ENCODE measurements at places on chromosomes 12 and 14.

DNA sequence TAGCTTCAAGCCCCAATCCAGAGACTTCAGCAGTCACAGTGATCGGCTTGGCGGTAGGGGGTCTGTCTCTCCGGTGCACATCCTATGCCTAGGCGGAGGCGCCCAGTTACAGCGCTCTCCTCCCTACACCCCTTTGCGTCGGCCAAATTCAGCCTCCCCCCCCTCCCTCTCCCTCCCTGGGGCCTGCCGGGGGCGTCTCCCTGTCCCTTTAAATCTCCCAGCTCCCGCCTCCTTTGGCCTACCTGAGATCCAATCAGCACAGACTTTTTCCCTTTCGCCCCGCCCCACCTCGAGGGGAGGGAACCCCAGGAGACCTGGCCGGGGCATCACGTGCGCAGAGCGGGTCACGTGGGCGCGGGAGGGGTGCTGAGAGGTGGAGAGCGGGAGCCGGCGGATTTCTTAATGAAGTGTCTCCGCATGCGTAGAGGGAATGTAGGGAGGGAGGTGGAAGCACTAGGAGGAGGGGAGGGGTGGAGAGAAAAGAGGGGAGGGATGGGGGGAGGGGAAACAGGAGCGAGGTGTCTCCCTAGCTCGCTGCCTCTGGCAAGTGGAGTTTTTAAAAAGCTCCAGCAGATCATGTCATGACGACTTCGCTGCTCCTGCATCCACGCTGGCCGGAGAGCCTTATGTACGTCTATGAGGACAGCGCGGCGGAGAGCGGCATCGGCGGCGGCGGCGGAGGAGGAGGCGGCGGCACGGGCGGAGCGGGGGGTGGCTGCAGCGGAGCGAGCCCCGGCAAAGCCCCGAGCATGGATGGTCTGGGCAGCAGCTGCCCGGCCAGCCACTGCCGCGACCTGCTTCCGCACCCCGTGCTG lies at the start of gene HOXC13:
TSS of gene HOXC13 (plus strand) at position 506 of the 815 bp plus-strand sequence. CDS start at position 582, 76 bp downstream.
- H3K27ac ChIP-seq = no peak within 1 kb of the TSS
- DNase-seq = no peak
- H3K4me3 ChIP-seq = no peak within 1 kb of the TSS
- peaks cover 40% of the 10 kb centered on the region for H3K27me3 ChIP-seq

DNA sequence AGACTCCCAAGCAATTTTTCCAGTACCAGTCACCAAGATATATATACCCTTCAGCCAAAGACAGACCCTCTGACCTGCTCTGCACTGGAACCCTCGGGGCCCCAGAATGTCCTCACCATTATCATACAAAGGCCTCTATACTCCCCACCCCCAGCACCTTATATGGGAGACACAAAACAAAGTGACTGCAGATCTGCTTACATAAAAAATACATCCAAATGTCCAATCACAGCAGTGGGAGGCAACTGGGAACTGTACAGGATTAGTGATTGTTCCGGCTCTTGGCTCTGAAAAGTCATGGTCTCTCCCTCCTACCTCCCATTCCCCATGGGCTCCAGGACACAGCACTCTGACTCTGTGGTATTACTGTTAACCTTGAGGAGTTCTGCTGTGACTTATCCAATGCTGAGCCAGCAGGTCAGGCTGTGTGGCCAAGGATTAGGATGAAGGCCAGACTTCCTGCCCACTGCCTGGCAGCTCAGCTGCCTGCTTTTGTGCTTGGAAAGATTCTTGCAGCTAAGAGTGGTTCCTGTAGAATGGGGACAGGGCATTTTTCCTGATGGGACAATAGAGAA lies 13.7 kb downstream of the OXA1L start:
- H3K27ac ChIP-seq = peak overlapping the region; percentile 50
- no peak overlapping the region for H3K4me3 ChIP-seq
- peaks cover under 1% of the 10 kb centered on the region for H3K36me3 ChIP-seq

DNA sequence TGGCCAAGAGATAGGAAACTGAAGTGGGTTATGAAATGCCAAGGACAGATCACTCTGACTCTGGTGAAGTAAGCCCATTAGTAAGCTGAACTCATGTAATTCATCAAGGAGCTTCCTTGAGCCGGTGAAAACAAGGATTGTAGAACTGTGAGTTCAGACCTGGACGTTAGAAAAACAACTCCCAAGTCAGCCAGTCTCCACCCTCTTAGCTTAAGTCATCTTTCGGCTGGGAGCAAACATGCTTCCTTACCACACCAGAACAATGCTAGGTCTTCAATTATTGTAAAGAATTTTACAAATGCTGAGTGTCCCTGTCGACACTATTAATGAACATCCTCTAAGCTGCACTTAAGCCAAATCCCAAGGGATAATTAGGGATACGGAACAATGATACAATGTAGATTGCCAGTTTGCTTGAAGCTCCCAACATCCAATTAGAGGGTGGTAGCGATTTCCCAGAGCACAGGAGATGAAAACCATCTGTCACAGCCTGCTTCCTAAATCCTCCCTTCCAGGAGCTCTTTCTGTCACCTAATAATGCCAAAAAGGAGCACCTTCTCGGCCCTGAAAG lies 45.7 kb upstream of the VASH1 start:
- H3K4me1 ChIP-seq = peaks cover 4% of the 10 kb centered on the region
- no peaks in the 10 kb centered on the region for H3K36me3 ChIP-seq
- no peak for DNase-seq
- H3K27ac ChIP-seq = no peak overlapping the region
- peaks cover 19% of the 10 kb centered on the region for H3K27me3 ChIP-seq
- H3K4me3 ChIP-seq = no peak overlapping the region

GRCh38 chr12:124610021-124610612 lies 42.7 kb upstream of the NCOR2 start:
- H3K27me3 ChIP-seq = peaks cover 3% of the 10 kb centered on the region
- DNase-seq = no peak
- no peak overlapping the region for H3K27ac ChIP-seq
- peaks cover 2% of the 10 kb centered on the region for H3K36me3 ChIP-seq
- no peak overlapping the region for H3K4me3 ChIP-seq

- H3K27me3 ChIP-seq = no peaks in the 10 kb centered on the region
- DNase-seq = peak; percentile 27
- peak overlapping the region; percentile 89 for H3K27ac ChIP-seq
Observed at GRCh38 chr12:94676031-94676641, 25.8 kb upstream of the TMCC3 start.

DNA sequence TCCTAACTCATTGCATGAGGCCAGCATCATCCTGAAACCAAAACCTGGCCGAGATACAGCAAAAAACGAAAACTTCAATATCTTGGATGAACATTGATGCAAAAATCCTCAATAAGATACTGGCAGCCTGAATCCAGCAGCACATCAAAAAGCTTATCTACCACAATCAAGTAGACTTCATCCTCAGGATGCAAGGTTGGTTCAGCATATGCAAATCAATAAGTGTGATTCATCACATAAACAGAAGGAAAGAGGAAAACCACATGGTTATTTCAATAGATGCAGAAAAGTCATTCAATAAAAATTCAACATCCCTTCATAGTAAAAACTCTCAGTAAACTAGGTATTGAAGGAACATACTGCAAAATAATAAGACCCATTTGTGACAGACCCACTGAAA lies 56.5 kb upstream of the PPFIA2 start:
- H3K36me3 ChIP-seq = no peaks in the 10 kb centered on the region
- H3K27me3 ChIP-seq = no peaks in the 10 kb centered on the region
- H3K4me1 ChIP-seq = no peaks in the 10 kb centered on the region
- no peak overlapping the region for H3K27ac ChIP-seq

DNA sequence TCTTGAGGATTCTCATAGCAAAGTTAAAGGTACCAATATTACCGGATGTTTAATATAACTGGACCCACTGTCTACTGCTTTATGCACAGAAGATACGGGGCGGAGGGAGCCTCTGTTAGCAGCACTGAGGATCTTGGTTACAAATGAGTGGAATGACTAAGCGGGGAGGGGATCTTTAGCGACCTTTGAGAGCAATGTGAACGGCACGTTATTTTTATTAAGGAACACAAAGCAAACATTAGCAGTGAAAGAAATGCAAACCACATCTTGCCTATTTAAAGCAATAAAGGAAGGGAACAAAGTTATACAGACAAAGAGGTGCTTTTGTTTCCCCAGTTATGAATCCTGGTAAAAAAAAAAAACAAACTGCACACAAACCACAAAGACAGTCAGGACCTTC lies 27.1 kb upstream of the PRMT8 start:
- H3K27ac ChIP-seq = no peak overlapping the region
- H3K4me1 ChIP-seq = no peaks in the 10 kb centered on the region
- no peaks in the 10 kb centered on the region for H3K36me3 ChIP-seq
- DNase-seq = no peak
- H3K4me3 ChIP-seq = no peak overlapping the region

- H3K4me1 ChIP-seq = no peaks in the 10 kb centered on the region
- H3K36me3 ChIP-seq = peaks cover 2% of the 10 kb centered on the region
- no peak for DNase-seq
- H3K27ac ChIP-seq = no peak overlapping the region
- H3K4me3 ChIP-seq = no peak overlapping the region
- peaks cover 5% of the 10 kb centered on the region for H3K27me3 ChIP-seq
Observed at GRCh38 chr12:58285551-58285950, 344.2 kb downstream of the ATP23 start.

GRCh38 chr12:8629486-8630033 lies 16.9 kb upstream of the AICDA start:
- H3K4me3 ChIP-seq = no peak overlapping the region
- no peak overlapping the region for H3K27ac ChIP-seq
- peaks cover 6% of the 10 kb centered on the region for H3K4me1 ChIP-seq
- no peak for DNase-seq
- H3K36me3 ChIP-seq = no peaks in the 10 kb centered on the region

GRCh38 chr12:45336331-45336730 lies 120.4 kb downstream of the ANO6 start:
- H3K27me3 ChIP-seq = no peaks in the 10 kb centered on the region
- H3K4me1 ChIP-seq = no peaks in the 10 kb centered on the region
- no peak overlapping the region for H3K4me3 ChIP-seq
- DNase-seq = no peak
- H3K36me3 ChIP-seq = peaks cover 18% of the 10 kb centered on the region
- H3K27ac ChIP-seq = no peak overlapping the region

GRCh38 chr14:55436931-55437330 lies 3.5 kb downstream of the TBPL2 start:
- H3K4me1 ChIP-seq = peaks cover 5% of the 10 kb centered on the region
- H3K36me3 ChIP-seq = no peaks in the 10 kb centered on the region
- H3K4me3 ChIP-seq = no peak overlapping the region
- H3K27me3 ChIP-seq = peaks cover 7% of the 10 kb centered on the region
- no peak overlapping the region for H3K27ac ChIP-seq
- DNase-seq = no peak

- no peak overlapping the region for H3K4me3 ChIP-seq
- no peaks in the 10 kb centered on the region for H3K27me3 ChIP-seq
- DNase-seq = peak; percentile 98
- H3K36me3 ChIP-seq = peaks cover 3% of the 10 kb centered on the region
- peaks cover 8% of the 10 kb centered on the region for H3K4me1 ChIP-seq
Observed at GRCh38 chr12:121776190-121777098, 17.0 kb downstream of the RHOF start.

GRCh38 chr14:23217032-23218020 lies 20.4 kb upstream of the RNF212B start:
- no peaks in the 10 kb centered on the region for H3K36me3 ChIP-seq
- no peak overlapping the region for H3K27ac ChIP-seq
- H3K4me3 ChIP-seq = no peak overlapping the region

GRCh38 chr14:50533241-50533705 lies 904 bp upstream of the MAP4K5 start:
- no peak for DNase-seq
- H3K27ac ChIP-seq = peak overlapping the region; percentile 78
- no peaks in the 10 kb centered on the region for H3K27me3 ChIP-seq
- H3K36me3 ChIP-seq = peaks cover 10% of the 10 kb centered on the region
- H3K4me3 ChIP-seq = peak overlapping the region; percentile 90

- H3K36me3 ChIP-seq = peaks cover 13% of the 10 kb centered on the region
- DNase-seq = no peak
- no peaks in the 10 kb centered on the region for H3K27me3 ChIP-seq
- H3K4me1 ChIP-seq = peaks cover 25% of the 10 kb centered on the region
- no peak overlapping the region for H3K27ac ChIP-seq
Observed at GRCh38 chr12:104309446-104309993, 6.0 kb downstream of the EID3 start.

DNA sequence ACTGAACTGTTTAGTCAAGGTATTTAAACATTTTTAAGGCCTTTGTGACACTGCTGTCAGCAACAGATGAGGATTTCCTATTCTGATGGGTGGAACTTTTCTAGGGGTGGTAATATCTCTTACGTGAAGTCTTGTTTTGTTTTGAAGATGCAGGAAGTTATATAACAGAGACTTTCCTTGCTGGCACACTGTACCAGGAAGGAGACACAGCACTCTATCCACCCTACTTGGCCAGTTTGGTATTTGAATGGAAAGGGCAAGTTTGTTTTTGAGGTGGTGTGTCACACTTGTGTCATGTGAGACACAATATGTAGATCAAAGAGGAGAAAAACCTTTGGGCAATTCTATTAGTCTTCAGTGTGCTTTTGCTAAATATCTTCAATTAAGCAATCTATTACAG lies 51.6 kb upstream of the SRP54 start:
- peaks cover 8% of the 10 kb centered on the region for H3K36me3 ChIP-seq
- H3K27ac ChIP-seq = peak overlapping the region; percentile 89
- H3K27me3 ChIP-seq = no peaks in the 10 kb centered on the region
- H3K4me3 ChIP-seq = peak overlapping the region; percentile 43
- peaks cover 12% of the 10 kb centered on the region for H3K4me1 ChIP-seq
- no peak for DNase-seq

- no peak for DNase-seq
- no peaks in the 10 kb centered on the region for H3K27me3 ChIP-seq
- peaks cover 48% of the 10 kb centered on the region for H3K4me1 ChIP-seq
- H3K4me3 ChIP-seq = peak overlapping the region; percentile 96
Observed at GRCh38 chr14:92652413-92653151, 95.8 kb downstream of the LGMN start.

GRCh38 chr12:66119870-66120241 lies 10.7 kb downstream of the LLPH start:
- H3K27ac ChIP-seq = no peak overlapping the region
- H3K36me3 ChIP-seq = peaks cover 22% of the 10 kb centered on the region
- DNase-seq = no peak

GRCh38 chr14:24894583-24895242 lies 155.2 kb downstream of the STXBP6 start:
- H3K27ac ChIP-seq = no peak overlapping the region
- peaks cover 5% of the 10 kb centered on the region for H3K27me3 ChIP-seq
- no peaks in the 10 kb centered on the region for H3K4me1 ChIP-seq
- no peak for DNase-seq

GRCh38 chr12:97134495-97134894 lies 227.4 kb downstream of the NEDD1 start:
- peaks cover 9% of the 10 kb centered on the region for H3K27me3 ChIP-seq
- no peaks in the 10 kb centered on the region for H3K4me1 ChIP-seq
- H3K27ac ChIP-seq = no peak overlapping the region
- no peak overlapping the region for H3K4me3 ChIP-seq
- H3K36me3 ChIP-seq = no peaks in the 10 kb centered on the region

- no peak overlapping the region for H3K4me3 ChIP-seq
- peaks cover 7% of the 10 kb centered on the region for H3K4me1 ChIP-seq
- no peak for DNase-seq
- peaks cover 5% of the 10 kb centered on the region for H3K27me3 ChIP-seq
- H3K27ac ChIP-seq = no peak overlapping the region
Observed at GRCh38 chr14:34172550-34173368, 221.9 kb upstream of the EGLN3 start.

- H3K4me1 ChIP-seq = no peaks in the 10 kb centered on the region
- H3K27me3 ChIP-seq = no peaks in the 10 kb centered on the region
- no peak overlapping the region for H3K4me3 ChIP-seq
- no peaks in the 10 kb centered on the region for H3K36me3 ChIP-seq
- H3K27ac ChIP-seq = no peak overlapping the region
Observed at GRCh38 chr12:20024194-20024593, 344.1 kb upstream of the PDE3A start.

- H3K36me3 ChIP-seq = peaks cover 2% of the 10 kb centered on the region
- peak overlapping the region; percentile 72 for H3K4me3 ChIP-seq
- H3K27me3 ChIP-seq = no peaks in the 10 kb centered on the region
Observed at GRCh38 chr12:9707864-9708808, 24.8 kb downstream of the CLECL1 start.

Data from memory B cell (primary cell).